H9 (cell line): ENCODE measurements at places on chromosomes 16 and 17. TPM values are rescaled to one million over a fixed set of nuclear protein-coding genes. Genes with fewer than 3 reads are reported as not detected.

DNA sequence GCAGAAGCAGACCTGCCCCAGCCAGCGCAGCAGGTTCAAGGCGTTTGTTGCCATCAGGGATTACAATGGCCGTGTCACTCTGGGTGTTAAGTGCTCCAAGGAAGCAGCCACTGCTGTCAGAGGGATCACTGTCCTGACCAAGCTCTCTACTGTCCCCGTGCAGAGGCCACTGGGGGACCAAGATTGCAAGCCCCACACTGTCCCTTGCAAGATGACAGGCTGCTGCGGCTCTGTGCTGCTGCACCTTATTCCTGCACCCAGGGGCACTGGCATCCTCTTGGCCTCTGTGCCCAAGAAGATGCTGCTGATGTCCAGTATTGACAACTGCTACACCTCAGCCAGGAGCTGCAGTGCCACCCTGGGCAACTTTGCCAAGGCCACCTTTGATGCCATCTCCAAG is 27.7 kb downstream of the ATPAF2 start:
- DNase-seq: no peak

GRCh38 chr16:54143934-54144571 is 142.5 kb downstream of the IRX3 start:
- no peak for DNase-seq

DNA sequence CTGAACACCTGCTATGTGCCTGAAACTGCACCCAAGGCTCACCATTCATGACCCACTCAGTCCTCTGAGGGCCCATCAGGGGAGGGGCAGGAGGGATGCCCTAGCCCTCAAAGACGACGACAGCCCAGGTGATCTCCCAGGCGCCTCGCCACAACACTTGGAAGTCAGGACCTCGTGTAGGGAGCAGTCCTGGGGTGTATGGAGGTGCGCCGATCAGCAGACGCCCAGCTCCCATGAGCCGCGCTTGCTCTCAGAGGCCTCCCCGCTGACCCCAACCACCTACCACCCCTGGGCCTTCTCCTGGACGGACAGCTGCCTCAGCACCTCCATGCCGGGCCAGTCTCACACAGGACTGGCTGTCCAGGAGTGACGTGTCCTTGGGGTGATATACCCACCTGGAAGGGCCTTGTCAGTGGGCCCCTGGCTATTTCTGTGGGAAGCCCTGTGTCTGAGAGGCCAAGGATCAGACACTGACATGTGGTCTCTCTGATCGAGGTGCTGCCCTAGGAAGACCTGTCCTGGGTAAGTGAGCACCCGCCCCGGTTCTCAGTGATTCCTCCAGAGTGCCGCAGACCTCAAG is 26.7 kb downstream of the KDM8 start:
- DNase-seq: no peak

GRCh38 chr17:47804461-47804860 is 17.1 kb downstream of the OSBPL7 start:
- no peak for DNase-seq

- no peak for DNase-seq
Observed at GRCh38 chr16:10806698-10807097, 11.9 kb downstream of the TVP23A start.

GRCh38 chr17:5241861-5242671 is 7.4 kb upstream of the SCIMP start:
- no peak for DNase-seq

DNA sequence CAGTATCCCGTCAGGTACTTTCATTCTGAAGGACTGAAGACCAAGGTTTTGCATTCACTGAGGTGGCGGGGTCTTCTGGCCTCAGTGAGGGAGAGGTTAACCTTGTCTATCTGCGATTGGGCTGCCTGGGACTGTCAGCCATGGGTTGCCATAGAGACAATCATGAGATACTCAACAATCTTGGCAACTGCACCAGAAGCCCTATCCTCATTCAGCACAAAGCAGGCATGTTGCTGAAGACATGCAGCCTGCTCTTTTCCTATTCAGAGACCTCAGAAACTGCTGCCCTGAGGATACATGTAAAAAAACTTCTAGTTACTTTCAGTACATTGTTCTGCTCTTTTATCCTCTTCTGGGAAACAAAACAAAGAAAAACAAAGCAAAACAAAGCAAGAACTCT is 146.3 kb upstream of the PIRT start:
- peak; percentile 4 for DNase-seq

DNA sequence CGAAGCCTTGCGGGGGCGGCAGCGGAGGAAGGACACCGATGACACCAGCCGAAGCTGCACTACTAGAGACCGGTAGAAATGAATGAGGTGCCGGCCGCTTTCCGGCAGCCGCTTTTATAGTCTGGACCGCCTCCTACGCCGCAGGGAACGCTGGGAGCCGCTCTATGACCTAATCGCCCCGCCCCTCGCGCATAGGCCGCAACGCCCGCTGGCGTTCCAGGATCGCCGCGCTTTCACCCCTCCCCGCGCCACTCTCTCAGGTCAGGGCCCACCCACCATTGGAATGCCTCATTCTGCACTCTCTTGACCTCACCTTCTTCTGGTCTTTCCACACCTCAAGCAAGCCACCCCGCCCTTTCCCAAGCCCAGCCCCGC is at the start of gene DDX5:
Gene DDX5, minus strand, starts transcription at position 89 of the 375 bp plus-strand sequence. CDS start 170 bp downstream, outside the sequence.
- peak; percentile 99 for DNase-seq

Gene SGCA
- total RNA-seq: 0.24 TPM in 1 of 2 replicates, not detected in the other

Gene CES5A
- not detected in 2 replicates for total RNA-seq

Gene CMTM2
- total RNA-seq: not detected in 2 replicates

Gene DNAH17
- 0.13 and 0.33 TPM in 2 replicates for total RNA-seq
